ENCODE measurements at places on chromosomes 7 and 10.

- DNase-seq: no peak
These were observed 58.2 kb downstream of the GLRX3 start for GRCh38 chr10:130194194-130194990.

- DNase-seq: no peak
These were observed 3.5 kb downstream of the STK31 start for GRCh38 chr7:23713285-23714149.

GRCh38 chr10:8499312-8499711, 444.8 kb downstream of the GATA3 start:
- DNase-seq: no peak

DNA sequence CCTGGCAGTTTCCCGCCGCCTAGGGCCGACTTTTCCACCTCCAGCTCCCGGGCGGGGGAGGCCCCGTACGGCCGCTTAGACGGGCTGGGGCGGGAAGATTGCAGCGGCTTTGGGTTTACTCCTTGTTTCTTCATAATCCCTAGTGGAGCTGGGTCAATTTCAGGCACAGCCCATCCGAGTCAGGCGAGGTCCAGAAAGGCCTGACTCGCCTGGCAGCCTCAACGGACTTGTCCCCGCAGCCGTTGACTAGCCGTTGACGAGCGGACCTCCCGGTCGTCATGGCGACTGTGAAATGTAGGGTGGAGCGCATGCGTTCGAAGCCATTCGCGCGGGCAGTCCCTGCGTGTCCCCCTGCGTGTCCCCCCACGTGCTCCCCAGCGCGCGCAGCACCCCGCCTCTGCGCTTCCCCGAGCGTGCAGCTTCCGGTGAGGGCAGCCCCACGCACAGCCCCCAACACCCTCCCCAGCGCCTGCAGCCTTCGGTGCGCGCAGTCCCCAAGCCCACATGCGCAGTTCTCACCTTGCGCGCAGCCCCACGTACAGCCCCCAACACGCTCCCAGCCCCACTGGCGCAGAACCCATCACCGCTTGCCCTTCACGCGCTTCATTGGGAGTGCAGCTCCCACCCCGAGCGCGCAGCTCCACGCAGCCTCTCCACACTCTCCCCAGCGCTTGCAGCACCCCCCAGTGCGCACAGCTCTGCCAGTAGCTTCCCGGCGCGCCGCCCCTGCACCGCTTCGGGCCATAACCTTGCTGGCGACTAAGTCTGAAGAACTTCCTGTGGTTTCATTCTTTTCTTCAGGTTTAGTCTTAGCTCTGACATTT, 67.8 kb downstream of the TBX20 start:
- no peak for DNase-seq

- DNase-seq: no peak
These were observed 287.0 kb downstream of the DOCK4 start for GRCh38 chr7:111919164-111919563.

DNA sequence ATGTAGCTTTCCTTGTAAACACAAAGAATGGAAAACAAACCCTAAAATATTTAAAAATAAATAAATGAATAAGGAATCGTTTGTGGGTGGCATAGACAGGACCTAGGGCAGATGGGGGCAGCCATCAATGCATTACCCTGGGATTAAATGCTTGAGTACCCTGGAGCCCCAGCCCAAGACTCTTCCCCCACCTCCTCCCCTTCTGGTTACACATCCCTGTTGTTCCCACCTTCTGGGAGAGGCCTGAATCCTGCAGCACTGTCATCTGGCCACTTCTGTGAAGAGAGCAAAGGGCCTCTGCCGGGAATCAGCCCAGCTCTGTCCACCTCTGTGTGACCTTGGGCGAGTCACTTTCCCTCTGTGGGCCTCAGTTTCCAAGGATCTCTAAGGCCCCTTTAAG, 61.6 kb upstream of the COL13A1 start:
- DNase-seq: no peak

- DNase-seq: no peak
These were observed 5.9 kb upstream of the UPF2 start for GRCh38 chr10:12048547-12048946.

- no peak for DNase-seq
These were observed 101.1 kb downstream of the RAPGEF5 start for GRCh38 chr7:22255834-22256233.

DNA sequence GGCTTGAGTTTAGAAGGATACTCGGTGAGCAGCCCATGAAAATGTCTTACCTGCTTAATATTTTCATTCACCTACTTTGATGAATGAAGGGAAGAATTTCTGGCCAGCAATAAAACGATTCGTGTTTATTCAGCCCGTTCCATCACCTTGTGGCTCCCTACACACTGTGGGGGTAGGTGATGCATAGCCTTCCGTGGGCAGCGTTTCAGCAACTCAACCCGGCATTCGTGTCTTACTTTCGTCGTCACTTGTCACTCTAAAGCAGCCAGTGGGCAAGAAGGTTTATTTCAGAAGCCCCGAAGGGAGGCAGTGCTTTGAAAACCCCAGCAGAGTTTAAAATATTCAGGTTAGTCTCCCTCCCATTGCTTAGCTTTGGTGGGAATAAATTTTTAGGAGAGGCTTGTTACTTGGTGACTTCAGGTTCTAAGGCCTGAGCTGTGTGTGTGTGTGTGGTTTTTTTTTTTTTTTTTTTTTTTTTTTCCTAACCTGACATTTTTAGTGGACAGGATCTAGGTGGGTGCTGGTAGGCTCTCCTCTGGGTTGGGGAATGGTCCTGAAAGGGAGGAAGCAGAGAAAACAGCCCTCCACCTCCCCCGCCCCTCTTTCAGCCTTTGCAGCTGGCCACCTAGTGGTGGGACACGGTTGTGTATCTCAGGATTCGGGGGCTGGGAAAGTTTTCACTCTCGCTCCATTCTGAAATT, 1.8 kb downstream of the GRK5 start:
- peak; percentile 44 for DNase-seq

- DNase-seq: no peak
These were observed 57.7 kb downstream of the STEAP1B start for GRCh38 chr7:22442187-22442881.

GRCh38 chr10:102702742-102703141, 11.5 kb downstream of the ARL3 start:
- DNase-seq: no peak

- DNase-seq: no peak
These were observed 3.5 kb downstream of the ARID5B start for GRCh38 chr10:61904733-61905725.

- DNase-seq: no peak
These were observed at the start of gene ASIC3 for GRCh38 chr7:151047976-151048815. TSS of gene ASIC3 (plus strand) at chr7:151048531. CDS start at chr7:151048886, 355 bp downstream.

- DNase-seq: no peak
These were observed 52.7 kb downstream of the GRB10 start for GRCh38 chr7:50729962-50730361.

- DNase-seq: no peak
These were observed 6.5 kb upstream of the WDR86 start for GRCh38 chr7:151416112-151416940.

GRCh38 chr7:2687338-2687869, 598 bp upstream of the AMZ1 start:
- DNase-seq: no peak

GRCh38 chr10:103241262-103242011, 4.2 kb upstream of the RPEL1 start:
- no peak for DNase-seq

DNA sequence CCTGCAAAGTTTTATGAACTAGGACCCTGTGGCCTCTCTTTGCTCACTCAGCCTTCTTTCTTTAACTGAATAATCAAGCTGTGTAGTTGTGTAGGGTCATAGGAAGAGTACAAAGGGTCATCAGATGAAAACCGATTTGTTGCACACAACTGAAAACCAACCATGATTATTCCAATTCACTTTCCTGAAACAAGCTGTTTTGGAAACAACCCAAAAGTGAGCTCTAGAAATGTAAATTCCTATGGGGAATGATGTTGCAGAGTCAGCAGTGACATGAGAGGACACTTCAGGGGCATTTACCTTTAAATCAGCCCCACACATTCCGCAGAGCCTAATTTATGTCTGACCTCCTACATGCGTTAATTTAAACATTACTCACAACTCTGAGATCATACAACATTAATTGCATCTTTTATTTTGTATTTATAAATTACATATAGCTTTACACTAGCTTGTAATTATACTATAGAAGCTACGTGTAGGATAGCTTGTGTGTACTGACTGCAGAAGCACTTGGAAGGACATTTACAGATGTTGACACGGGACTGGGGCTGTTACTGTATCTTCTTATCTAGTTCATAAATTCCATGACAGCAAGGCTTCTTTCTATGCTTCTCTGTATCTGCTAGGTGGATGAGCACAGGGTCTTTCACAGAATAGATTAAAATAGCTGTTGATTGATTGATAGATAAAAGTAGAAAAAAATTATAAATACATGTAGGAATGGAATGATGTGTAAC, 139.9 kb upstream of the AKR1E2 start:
- DNase-seq: no peak

GRCh38 chr7:135617781-135618180, 44.5 kb upstream of the STMP1 start:
- DNase-seq: no peak

- DNase-seq: no peak
These were observed 25.3 kb downstream of the GARIN1A start for GRCh38 chr7:128697302-128697905.

GRCh38 chr10:32731527-32731926, 226.5 kb downstream of the ITGB1 start:
- DNase-seq: no peak

- DNase-seq: no peak
These were observed 627.9 kb downstream of the PARD3 start for GRCh38 chr10:34187201-34187600.

- no peak for DNase-seq
These were observed 158.5 kb downstream of the VPS50 start for GRCh38 chr7:93390660-93391059.

DNA sequence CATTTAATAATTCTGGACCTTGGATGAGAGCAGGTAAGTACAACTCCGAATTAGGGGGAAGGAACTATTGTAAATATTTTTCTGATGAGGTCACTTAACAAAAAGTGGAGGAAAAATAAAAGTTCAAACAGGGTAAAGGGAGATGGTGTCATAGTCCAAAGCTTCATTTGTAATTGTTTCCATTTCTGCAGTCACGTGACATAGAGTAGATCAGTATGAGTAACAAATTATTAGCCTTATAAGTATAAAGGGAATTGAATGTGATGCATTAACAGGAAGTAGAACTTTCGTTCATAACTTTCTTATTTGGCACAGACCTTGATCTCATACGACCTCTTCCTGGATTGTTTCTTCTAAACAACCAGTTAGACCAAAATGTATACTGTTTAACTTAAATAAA, 347.2 kb upstream of the TPK1 start:
- DNase-seq: no peak

DNA sequence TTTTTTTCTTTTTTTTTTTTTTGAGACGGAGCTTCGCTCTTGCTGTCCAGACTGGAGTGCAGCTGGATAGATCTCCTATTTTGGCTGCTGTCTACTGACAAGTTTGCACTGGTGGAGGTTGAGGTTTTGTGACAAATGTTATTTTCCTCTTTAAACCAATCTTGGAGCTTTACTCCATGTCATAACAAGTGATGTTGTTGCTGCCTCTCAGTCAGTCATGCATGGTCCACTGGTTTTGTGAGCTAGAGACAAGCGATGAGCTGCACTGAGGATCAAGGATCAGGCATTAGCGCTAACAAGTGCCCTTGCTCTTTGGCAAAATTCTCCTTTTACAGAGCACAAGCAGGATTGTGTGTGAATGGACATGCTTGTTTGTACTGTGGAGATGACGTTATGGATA, 805 bp upstream of the WDFY4 start:
- DNase-seq: no peak

DNA sequence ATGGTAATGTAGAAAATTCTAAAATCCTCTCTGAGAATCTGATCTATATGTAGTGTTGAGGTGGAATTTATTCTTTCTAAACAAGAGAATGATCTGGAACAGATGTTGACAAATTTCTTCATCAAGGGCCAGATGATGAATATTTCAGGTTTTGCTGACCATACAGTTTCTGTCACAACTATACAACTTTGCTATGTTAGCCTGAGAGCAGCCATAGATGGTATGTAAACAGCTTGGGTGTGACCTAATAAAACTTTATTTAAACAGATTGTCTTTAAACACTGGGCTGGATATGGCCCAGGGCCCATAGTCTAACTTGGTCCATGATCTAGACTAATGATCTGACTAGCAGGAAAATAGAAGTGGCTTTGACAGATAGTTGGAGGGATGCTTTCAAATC, 213.6 kb upstream of the CELF2 start:
- DNase-seq: no peak

- DNase-seq: no peak
These were observed 1.4 kb downstream of the KIN start for GRCh38 chr10:7786430-7786829.

- no peak for DNase-seq
These were observed 4.0 kb upstream of the ADAP1 start for GRCh38 chr7:958221-959200.

- DNase-seq: no peak
These were observed 188.0 kb upstream of the GPR26 start for GRCh38 chr10:123478116-123478515.

DNA sequence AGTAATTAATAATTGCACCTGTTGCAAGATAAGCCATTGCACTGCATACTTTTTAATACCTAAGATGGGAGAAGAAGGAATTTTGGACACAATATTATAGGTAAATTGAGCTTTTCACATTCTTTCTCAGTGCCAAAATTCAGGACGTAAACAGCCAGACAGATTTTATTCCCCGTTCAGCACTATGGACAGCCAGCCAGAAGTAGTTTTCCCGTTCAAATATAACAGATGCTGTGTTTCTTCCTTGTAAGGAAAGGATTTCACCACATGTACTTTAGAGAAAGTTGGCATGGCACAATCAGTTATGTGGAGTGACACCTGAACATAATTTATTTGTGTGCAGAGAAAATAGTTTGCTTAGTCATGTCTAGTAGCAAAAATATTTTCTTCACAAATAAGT, 34.8 kb downstream of the SEMA3E start:
- DNase-seq: no peak

DNA sequence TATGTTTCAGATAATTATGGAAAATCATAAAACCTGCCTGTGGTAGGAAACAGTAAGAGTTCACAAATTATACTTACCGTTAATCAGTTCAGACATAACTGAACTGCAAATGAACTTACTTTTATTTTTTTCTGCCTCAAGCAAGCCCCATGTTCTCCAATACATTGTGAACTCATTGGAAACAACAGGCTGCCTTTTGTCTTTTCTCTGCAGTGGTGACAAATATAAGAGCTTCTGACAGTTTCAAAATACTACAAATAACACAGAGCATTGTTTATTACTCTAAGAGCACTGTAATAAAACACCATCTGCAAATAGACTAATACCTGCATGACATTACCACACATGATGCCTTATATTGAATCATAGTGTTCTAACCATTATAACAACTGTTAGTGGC, 94.0 kb upstream of the CDCA7L start:
- DNase-seq: no peak

DNA sequence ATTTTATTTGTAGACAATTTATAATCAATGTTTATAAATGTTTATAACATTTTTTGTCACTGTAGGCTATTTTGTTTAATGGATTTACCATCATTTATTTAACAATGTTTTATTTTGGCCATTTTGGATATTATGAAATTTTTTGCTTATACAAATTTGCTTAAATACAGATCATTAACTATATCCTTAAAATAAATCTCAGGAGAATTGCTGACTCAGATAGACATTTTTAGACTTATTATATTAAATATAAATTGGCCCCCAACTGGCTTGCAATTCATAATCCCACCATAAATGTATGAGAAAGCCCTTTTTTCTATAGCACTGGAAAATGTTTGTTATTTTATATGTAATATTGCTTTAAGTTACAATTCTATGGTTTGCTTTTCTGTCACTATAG, 3.8 kb upstream of the CLRN3 start:
- no peak for DNase-seq
